Activated CD4-positive, alpha-beta T cell treated with anti-CD3 and anti-CD28 coated beads, Interleukin-2, amount 50 U/mL, for 1 hour (primary cell): ENCODE measurements at places on chromosomes 3 and 15.
A peak's percentile ranks its signal among the peaks of the same experiment; 100 is the strongest.

- no peak for DNase-seq
Observed at GRCh38 chr3:181403876-181404660, 307.7 kb upstream of the SOX2 start.

- DNase-seq, result no peak
Observed at GRCh38 chr15:74884428-74885223, 5.2 kb upstream of the MPI start.

DNA sequence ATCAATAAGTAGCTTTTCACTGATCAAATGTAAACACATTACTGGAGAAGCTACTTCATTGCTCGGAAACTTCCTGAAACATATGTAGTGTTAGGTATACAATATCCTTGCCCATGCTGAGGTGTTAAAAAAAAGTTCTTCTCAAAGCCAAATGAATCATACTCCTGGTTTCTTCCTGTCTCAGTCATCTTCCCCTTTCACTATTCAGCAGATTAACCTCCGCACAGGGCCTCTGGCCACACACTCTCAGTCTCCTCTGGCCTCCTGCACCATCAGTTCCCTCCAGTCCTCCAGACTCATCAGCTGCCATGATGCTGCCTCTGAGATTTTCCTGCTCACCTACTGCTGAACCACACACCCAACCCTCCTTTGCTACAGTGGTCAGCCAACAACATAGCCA is 70.5 kb upstream of the BOC start:
- DNase-seq, result no peak

DNA sequence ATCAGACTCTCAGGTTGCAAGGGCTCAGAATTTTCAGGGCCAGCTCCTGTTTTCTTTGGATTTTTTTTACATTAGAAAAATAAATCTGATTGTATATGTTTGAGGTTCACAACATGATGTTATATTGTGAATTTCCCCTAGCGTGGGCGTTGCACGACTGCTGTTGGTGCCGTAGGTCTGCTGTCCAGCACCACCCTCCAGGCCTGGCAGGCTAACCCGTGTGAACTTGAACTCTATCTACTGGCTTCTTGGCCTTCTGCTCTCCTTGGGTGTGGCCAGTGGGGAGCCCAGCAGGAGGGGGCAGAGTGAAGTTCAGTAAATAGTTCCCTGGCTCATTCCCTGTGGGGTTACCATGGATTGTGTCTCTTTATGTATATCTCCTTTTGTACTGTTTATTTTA is 80.5 kb upstream of the RORA start:
- DNase-seq, result no peak

DNA sequence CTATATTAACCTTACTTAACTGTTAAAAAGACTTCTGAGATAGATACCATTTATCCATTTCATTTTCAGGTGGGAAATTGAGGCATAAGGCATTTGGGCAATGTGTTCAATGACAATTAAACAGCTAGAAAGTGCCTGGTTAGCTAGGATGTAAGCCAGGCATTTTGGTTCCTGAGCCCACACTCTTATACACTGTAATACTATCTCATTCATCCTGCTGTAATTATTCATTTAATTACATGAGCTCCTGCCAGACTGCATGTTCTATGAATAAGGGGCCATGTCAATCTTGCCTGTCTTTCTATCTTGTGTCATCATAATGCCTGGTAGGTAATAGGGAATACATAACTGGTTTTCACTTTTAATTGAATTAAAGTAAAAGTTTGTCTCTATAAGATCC is 74.0 kb downstream of the RBMS3 start:
- DNase-seq, result no peak

DNA sequence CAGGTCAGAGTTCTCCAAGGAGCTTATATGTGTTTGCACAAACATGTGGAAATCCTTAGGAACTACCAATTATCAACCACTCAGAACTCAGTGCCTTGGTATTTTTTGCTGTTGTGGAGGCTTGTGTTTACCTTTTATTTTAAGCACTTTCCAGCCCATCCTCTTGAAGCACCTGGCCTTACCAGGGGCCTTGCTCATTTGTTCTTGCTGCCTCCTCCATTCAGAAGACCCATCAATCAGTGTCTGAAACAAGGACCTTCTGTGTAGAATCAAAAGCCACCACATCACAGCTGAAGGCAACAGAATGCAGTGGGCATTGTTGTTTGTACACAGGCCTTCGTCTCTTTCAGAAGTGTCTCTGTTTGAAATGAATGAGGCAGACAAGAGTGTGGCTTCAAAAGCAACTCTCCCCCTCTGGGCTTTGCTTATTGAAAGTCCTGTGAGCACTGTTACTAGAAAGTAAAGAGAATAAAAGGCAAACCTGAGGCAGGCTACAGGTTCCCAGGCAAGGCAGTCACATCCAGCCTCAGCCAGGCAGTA is 24.5 kb upstream of the LIPC start:
- no peak for DNase-seq

DNA sequence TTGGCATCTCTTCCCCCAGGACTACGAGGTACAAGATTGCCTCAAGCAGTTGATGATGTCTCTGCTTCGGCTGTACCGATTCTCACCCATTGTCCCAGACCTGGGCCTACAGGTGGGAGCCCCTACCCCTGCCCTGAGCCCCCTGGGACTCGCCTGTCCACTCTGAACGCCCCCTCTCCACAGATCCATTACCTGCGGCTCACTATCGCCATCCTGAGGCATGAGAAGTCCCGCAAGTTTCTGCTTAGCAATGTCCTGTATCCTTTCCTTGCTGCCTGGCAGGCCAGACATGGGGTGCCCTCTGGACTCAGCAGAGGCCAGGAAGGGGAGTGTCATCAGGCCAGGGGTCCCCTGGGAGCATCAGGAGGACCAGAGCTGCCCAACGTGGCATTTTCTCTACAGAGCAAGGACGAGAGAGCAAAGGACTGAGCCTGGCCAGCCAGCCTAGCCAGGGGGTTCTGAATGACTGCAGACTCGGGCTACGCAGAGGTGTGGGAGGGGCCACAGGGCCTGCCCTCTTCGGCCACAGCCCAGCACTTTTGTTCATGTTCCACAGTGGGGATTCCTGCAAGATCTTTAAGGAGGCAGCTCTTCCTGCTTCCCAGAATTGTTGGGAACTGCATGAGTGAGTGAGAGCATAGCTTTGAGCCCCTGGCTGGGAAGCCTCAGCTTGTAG is 11.2 kb downstream of the RNF123 start:
- DNase-seq, result no peak

DNA sequence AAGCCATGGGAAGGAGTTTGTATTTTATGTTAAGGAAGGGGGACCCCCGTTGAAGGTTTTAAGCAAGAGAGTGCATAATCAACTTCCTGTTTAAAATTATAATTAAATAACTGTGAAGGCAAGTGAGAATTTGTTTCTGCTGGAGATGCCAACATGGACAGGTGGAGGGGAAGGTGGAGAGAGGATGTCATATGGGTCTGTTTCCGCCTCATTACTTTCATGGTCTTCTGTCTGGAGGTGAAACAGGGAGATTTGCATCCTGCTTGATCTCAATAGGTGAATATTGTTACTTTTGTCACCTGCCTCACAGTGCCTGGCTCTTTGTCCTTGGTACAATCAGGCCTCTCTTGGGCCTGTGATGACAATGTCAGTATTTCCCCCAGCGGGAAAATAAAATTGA is 300.6 kb upstream of the LMCD1 start:
- DNase-seq, result no peak

DNA sequence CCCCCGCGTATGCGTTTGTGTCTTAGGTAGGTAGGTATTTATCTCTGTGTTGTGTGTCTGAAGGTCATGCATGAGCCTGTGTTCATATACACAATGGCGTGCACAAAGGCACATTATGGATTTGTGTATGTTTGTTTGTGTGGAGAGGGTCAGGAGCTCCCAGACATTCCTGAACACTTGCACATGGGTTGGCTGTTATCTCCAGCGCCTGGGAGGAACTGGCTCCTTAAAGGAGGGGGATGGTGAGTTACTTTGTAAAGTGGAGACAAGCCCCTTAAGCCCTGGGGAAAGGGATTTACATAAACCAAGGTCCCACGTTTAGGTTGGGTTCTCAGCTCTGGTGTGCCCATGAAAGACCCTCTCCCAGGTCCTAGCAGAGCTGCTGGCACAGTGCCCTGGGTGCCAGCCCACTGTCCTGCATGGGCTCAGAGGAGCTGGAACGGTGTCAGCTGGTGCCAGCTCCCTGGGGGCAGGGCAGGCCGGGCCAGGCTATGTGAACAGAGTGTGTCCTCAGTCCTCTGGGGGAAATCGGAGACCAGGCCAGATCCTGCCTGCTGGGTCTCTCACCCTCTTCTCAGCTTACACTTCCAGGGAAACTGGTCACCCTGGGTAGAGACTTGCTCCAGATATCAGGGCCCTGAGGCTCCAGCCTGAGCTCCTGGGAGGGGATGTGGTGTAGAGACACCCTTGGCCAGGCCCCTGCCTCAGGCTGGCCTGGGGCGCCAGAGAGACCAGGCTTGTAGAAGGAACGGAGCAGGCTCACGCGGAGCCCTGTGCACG is 25.1 kb downstream of the SNX33 start:
- DNase-seq, result no peak

DNA sequence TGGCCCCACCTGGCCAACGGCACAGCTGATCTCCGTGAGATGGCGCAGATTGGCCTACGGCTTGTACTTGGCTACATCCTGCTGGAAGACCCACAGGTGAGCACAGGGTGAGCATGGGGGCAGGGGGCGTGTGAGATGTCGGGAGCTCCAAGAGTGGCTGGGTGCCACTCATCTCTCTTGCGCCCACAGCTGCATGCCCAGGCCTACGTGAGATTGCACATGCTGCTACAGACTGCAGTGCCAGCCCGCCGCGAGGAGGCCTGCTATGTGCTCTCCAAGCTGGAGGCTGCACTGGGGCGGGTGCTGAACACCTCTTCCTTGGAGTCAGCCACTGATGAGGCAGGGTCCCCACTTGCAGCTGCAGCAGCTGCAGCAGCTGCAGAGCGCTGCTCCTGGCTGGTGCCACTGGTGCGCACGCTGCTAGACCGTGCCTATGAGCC is 22.3 kb downstream of the NBEAL2 start:
- no peak for DNase-seq

DNA sequence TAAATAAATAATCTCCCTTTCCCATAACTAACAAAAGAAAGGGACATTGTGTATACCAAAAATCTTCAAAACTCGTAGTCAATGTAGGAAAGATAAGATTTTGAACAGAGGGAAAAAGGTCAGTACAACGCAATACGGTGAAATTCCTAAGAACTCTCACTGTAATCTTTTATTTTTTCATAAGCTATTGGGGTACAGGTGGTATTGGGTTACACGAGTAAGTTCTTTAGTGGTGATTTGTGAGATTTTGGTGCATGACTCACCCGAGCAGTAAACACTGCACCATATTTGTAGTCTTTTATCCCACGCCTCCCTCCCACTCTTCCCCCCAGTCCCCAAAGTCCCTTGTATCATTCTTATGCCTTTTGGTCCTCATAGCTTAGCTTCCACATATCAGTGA is 718.0 kb downstream of the TBL1XR1 start:
- no peak for DNase-seq

GRCh38 chr3:72135636-72136035 is 350.7 kb upstream of the PROK2 start:
- no peak for DNase-seq

DNA sequence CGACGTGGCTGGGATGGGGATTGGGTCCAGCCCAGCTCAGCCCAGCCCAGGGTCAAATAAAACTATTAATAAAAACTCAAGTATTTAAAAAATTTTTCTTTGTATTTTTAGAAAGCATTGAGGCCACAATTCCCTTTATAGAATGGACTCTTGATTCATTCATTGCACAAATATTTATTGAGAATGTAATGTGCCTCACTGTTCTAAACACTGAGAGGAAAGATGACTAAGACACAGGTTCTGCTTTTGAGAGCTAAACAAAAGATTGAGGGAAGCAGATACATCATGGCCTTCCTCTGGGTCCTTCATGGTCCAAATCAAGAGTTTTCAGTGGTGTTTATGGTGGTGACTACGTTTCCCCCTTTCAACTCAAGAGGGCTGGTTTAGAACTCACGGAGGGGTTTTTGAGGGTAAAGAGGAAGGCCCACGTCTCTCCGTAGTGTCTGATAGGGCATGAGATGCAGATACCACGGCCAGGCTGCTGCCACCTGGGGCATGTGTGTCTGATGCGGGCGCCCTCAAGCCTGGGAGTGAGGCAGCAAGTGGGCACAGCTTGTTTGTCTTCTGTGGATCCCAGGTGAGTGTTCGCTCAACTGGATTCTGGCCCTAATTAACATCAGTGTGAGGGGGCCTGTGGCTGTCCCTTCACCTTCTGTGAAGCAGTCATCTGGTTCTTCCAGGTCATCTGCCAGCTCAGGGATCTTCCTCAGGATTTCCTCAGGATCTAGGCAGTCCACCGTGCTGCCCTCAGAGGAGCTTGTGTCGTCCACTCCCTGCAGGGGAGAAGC is 73.5 kb upstream of the SCN5A start:
- no peak for DNase-seq

DNA sequence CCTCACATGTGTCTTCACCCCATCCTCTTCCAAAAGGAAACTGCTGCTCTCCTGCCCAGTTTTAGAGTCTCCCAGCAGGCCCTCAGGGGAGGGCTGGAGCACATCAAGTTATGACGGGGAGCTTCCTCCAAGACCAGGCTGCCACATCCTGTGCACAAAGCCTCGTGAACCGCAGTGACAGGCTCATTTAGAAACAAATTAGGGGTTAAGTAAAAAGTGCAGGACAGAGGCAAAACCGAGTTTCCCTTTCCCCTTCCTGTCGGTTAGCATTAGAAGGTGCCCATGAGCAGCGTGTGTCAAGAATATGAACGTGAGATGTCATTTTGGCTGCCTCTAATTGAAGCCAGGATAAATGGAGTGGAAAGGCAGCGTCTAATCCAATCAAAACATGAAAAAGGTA is 199.7 kb downstream of the ARRDC4 start:
- DNase-seq, result no peak

DNA sequence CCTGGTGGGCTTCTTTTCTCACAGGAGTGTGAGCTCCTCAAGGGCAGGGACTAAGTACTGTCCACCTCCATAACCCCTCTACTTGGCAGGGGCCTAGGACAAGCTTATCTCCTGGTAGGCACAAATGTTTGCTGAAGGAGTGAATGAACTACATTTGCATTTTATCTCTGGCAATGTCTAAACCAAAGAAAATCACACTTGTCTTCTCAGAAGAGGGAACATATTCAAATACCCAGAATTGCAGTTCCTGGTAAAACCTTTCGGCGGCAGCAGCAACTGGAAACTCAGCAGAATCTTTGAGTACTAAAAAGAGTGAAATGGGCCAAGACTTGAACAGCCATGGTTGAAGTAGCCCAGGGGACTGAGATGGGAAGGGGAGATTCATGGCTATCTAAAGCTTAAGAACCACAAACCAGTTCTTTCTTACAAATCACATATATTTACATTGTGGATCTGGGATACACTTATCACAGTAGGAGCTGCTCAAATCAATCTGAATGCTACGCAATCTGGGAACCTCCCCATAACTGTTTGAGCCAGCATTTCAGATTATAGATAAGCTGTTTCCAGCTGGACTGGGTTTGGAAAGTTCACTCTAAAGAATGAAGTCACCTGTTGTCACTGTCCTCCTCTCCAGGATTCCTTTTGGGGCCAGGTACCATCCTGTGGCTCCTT is 18.7 kb upstream of the PTPN9 start:
- DNase-seq, result peak; percentile 38
